ENCODE measurements at places on chromosomes 12 and 14.

- no peak for DNase-seq
These were observed 366.5 kb upstream of the OR4E1 start for GRCh38 chr14:22039938-22040780.

DNA sequence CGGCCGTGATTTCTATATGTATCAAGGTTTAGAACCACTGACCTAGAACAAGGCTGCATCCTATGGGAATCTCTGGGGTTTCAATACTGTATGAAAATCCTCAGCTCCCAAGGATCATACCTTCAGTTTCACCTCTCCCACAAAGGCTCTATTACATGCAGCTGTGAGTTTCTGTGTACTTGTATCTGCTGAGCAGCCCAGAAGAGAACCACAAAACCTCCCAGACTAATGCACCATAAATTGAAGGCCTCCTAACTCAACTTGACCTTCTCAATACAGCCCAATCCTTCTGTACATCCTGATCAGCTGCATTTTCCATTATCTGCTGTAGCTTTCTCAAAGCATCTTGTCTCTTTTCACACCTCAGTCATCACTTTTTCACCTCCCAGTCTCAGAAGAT lies 5.4 kb upstream of the KCNH5 start:
- no peak for DNase-seq

- DNase-seq, result no peak
These were observed 54.3 kb downstream of the CCDC85C start for GRCh38 chr14:99549684-99550083.

- DNase-seq, result no peak
These were observed 60.1 kb downstream of the KLHL28 start for GRCh38 chr14:44901696-44902095.

DNA sequence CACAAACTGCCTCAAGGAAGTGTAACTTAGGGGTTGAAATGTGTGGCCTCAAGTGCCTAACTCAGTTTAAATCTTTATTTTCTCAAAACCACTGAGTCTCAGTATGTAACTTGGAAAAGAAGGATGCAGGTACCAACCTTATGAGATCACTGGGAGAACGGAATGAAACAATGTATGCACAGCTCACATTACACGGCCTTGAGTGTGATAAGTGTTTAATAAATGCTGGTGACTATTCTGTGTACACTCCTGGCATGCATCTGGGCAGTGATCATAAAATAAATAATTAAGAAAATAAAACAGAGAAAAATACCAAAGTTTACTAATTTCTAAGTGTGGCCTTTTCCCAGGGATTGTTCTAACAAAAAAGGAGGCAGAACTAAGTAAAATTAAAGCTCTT lies 974.5 kb upstream of the FLRT2 start:
- no peak for DNase-seq

GRCh38 chr14:79246173-79246572 lies 965.1 kb downstream of the DIO2 start:
- DNase-seq, result no peak

- DNase-seq, result no peak
These were observed 90.4 kb downstream of the LRP6 start for GRCh38 chr12:12176402-12176801.

DNA sequence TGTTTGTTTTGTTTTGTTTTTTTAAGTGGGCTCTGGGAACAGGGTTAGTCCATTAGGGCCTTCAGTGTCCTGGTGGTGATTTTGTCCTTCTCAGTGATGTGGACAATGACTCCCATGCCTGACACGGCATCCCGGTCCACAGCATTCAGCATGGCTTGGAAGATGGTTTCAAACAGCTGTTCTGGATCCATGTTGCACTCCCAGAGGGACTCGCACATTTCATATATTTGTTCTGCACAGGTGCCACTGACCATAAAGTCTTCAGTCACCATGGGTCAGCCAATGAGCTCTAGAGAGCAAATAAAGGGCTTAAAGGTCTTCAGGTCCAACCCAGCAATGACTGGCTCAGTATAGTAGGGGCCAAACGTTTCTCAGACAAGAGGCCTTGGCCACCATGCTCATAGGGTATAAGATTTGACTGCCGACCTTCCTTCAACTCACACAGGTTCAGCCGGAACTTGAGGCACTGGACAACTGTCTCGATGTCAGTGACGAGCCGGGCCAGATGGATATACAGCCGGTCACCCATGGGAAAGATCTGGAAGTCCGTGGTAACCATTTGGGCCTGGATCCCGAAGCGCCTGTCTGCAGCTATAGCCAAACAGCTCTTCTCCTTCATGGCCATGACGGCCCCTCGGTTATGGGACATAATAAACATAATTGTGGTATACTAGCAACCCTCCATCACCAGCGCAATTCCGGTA lies 18.0 kb downstream of the OR10P1 start:
- DNase-seq, result peak; percentile 31

- DNase-seq, result no peak
These were observed 22.4 kb downstream of the ATF7 start for GRCh38 chr12:53603804-53604203.

GRCh38 chr12:97748298-97748697 lies 285.7 kb downstream of the RMST start:
- DNase-seq, result no peak

- DNase-seq, result peak; percentile 16
These were observed 7.1 kb downstream of the HECTD4 start for GRCh38 chr12:112375105-112375504.

GRCh38 chr12:118874698-118875548 lies 106.4 kb upstream of the SRRM4 start:
- DNase-seq, result peak; percentile 89

DNA sequence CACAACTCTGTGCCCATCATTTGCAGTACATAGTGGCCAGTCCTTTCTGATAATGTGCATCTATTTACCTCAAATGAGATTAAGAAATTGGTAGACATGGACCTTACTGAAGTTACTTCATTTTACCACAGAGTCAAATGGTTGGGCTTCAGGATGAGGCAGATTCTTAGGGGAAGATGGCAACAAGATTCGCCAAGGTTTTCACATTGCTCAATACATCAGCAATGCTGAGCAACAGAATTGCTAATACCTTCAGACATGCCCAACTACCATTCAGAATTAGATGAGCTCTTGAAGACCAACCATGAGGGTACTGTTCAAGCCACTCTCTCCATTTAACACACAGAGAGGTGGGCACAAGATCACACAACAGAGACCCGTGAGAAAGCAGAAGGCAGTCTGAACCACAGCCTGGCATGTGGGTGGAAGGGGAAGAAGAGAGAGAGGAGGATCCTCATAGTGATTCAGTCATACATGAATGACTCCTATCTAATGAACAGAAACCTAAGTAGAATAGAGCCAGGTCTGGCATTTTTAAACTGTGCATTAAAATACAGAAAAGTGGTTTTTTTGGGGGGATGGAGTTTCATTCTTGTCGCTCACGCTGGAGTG lies 28.5 kb downstream of the CPM start:
- no peak for DNase-seq

DNA sequence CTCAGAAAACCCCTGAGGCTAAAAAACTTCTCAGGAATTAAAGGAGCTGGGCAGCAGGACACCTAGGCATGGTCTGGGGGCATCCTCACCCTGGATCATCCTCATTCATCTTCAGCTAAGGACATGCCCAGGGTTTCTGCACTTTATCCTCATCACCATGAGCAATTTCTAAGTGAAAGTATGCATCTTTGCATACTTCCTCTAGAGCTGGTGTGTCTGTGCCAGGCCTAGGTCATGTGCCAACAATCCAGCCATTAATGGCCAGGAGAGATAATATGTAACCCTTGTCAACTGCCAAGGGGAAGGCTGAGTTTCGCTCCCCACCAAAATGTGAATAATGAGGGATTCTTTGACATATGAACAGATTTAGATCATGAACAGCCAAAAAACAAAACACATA lies 160.5 kb downstream of the KITLG start:
- no peak for DNase-seq

GRCh38 chr14:34098045-34098984 lies 147.4 kb upstream of the EGLN3 start:
- DNase-seq, result peak; percentile 77

DNA sequence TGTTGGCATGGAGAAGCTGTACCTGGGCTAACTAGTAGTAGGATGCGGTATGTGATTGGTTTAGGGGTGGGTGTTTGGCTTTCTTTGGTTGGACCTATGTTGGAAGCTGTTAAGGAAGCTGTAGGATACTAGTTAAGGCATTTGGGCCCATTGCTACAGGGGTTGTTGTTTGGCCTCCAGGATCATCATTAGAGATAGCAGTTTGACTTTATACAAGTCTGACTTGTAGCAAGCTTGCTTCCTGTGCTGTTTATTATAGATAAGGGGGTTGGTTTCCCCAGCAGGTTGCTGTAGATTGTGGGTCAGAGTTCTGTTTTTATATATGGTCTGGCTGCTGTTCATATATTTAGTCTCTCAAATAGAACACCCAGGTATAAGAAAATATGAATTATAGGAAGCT lies 1.4 kb upstream of the PRIM1 start:
- no peak for DNase-seq

DNA sequence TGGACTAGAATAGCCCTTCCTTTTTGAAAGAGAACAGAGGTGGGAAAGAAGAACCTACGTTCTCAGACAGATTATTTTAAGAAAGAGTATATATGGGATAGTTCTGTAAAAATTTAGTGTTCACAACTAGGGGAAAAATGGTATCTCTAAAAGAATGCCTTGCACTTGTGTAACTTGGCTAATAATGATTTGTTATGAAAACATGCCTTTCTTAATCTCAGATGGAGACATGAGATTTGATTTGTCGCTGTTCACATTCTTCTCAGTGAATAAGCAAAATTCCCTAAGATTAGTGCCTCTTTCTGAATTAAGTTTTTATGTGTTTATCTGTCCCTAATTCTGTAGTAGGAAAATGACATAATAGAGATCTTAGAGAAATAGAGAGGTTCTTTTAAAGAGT lies 100.8 kb downstream of the USP15 start:
- DNase-seq, result no peak

DNA sequence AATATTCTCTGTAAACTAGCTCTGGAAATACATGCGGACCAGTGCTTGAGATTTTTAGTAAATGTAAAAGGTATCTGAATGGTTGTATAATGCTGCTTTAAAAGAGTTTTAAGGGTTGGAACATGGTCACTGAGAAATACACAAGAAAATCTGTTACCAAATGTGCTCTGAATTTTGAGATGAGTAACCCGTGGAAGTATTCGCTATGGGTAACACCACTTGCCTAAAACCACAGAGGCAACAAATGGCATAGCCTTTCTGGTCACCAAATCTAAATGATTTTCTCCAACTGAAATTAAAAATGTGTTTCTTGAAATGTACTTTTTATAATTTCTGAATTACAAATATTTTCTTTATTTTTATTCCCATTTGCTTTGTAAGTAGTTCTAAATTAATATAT lies 745.7 kb downstream of the DIO2 start:
- DNase-seq, result no peak

DNA sequence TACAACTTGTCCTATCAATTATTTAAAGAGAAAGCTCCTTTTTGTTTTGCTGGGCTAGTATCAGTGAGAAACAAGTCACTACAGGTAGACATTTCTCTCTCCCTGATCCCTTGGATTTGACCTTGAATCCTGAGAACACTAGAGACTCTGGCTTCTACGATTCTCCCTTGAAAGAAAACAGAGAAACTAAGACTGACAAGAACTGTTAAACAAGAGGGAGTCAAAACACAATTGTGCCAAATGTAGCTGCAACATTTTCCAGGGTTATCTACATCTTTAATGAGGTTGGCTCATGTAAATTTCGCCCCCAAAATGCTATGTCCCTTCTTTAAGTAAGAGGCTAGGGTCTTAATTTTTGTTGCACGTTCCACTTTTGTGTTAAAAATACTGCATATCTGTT lies 62.4 kb downstream of the SLC38A1 start:
- no peak for DNase-seq

GRCh38 chr14:68552602-68553001 lies 240.3 kb downstream of the ZFP36L1 start:
- DNase-seq, result no peak

GRCh38 chr12:16523951-16524331 lies 82.0 kb downstream of the LMO3 start:
- no peak for DNase-seq

- no peak for DNase-seq
These were observed 26.5 kb downstream of the AP5M1 start for GRCh38 chr14:57295239-57295638.

- no peak for DNase-seq
These were observed 22.8 kb downstream of the CRACR2A start for GRCh38 chr12:3730111-3730510.

Data from endodermal cell (in vitro differentiated cells).